Activated CD4-positive, alpha-beta T cell treated with anti-CD3 and anti-CD28 coated beads for 4 hours (primary cell): ENCODE measurements at places on chromosomes 5 and 9.

DNA sequence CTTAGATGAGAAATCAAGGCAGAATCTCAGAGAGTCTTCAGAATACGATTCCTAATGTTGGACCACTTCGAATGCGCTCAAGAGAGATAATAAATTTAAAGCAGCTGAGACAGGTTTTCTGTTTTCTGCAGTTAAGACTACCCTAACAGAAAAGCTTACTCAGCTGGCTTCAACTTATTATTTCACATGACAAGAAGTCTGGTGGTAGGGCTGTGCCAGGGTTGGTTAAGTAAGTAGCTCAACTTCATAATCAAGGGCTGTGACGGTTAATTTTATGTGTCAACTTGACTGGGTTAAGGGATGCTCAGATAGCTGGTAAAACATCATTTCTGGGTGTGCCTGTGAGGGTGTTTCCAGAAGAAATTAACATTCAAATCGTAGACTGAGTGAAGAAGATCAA is 3.8 kb downstream of the GPR150 start:
- DNase-seq, result no peak

- no peak for DNase-seq
Measured at GRCh38 chr5:154583671-154584177, 105.7 kb upstream of the HAND1 start.

DNA sequence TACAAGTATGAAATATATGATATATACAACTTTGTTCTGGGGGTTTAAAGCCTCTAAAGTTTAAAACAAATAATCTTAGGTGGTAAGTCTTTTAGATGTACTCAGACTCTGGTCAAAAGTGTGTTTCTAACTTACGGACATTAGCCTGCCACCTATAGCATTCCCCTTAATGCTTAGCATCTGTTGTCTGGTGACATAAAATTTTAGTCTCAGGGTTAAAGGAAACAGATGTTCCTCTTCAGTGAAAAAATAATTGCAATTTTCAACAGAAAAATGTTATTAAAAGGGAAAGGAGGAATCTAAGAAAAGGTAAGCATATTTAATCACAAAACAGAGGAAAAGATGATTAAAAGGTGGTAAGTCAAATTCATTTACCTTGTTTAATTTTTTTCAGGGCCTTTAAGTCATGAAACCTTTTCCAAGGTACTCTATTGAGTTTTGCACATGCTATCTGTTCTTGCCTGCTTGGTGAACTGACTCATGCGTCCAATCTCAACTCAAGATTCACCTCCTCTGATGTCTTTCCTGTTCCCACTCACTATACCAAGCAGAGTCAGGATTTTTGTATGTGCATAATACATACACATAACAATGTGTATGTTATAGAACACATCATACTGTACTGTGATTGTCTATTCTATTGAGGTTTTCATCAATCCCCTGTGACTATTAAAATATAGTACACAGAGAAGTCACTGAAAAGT is 7.9 kb downstream of the TMEM167A start:
- no peak for DNase-seq

DNA sequence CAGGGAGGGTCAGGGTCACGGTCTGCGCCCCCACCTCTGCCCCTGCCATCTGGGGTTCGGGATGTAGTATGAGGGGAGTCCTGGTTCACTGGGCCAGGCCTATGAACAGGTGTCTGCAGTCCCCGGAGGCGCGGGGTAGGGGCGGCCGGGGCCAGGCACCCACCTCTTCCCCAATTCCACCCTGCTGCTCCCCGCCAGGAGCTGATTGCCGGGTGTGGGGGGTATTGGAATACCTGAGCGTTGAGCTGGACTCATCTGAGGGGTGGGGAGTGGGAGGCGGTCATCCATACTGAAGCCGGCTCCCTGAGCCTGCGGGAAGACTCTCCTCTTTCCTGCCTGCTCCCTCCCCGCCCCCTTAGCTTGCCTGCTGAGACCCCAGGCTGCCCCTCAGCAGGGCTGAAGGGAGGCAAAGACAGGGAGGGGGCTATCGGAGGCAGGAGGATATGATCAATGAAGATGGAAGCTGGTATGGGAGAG is 679 bp downstream of the SLC6A7 start:
- no peak for DNase-seq

- no peak for DNase-seq
Measured at GRCh38 chr5:98296426-98296825, 477.0 kb upstream of the RGMB start.

DNA sequence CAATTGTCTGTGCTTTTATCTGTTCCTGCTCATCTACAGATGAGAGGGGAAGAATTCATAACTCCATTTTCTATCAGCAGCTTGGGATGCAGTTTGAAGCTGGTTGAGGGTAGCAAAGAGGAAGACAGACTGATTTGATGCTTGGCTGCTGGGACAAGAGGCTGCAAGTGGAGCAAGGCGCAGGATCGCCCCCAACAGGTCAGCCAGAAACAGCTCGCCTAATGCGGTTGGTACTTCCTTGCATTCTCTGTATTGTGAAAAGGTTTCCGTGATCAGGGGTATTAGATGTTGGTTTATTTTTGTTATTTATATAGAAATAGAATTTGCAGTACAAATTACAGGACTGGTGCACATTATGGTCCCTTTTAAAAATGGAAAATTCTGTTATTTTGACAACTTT is 40.6 kb downstream of the ZNF883 start:
- no peak for DNase-seq

DNA sequence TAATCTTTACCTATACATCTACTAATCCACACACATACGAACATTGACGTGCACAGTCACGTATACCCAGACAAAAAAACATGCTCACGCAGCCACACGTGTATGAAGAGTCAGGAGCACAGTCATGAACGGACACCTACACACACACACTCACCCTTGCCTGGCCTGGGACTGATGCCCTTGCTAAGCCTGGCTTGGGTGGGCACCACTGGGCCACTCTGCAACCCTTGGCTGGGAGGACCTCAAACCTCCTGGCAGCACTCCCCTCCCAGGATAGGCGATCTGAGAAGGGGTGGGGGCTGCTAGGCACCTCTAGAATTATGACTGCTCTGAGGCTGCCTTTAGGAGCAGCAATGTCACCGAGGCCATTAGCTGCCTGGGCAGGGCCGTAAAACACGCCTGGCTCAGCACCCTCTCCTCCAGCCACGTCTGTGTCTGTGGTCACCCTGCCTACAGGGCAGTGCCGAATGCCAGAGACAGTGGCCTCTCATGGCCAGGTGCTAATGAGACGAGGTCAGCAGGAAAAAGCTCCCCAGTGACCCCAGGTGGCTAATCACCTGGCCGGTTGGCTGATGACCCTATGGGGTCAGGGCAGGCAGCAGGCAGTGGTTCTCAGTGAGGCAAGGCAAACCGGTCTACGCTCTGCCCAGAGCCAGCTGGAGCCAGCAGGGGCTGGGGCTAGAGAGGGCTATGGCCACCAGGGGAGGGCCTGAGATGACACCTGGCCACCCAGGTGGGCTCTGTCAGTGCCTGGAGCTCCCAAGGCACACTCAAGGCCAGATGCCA is 33.7 kb upstream of the MVB12B start:
- DNase-seq, result no peak

GRCh38 chr9:82410306-82410705 is 421.7 kb downstream of the SPATA31D1 start:
- DNase-seq, result no peak

- no peak for DNase-seq
Measured at GRCh38 chr5:138230261-138230660, 17.1 kb upstream of the CDC23 start.

DNA sequence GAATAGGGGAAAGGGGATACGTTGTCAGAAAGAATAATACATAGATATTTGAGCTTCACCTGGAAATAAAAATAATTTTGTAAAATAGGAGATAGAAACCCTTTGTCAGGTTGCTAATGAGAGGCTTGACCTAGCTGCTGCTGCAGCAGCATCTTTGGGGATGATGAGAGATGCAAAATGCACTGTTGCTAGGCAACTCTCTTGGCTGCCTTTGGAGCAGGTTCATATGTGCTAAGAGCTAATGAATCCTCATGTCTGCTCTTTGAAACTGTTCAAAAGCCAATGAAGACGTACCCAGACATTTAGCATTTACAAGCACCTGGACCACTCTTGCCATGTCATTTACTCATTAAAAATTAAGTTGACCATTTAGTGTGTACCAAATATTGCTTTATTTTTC is 121.7 kb downstream of the FOCAD start:
- DNase-seq, result no peak
